Fibroblast of the conjunctiva (primary cell): ENCODE measurements at places on chromosomes 12 and 14.
A peak's percentile ranks its signal among the peaks of the same experiment; 100 is the strongest.

GRCh38 chr12:84738481-84738972 lies 174.1 kb downstream of the SLC6A15 start:
- DNase-seq = peak; percentile 34

- peak; percentile 24 for DNase-seq
These were observed 43.9 kb upstream of the ESR2 start for GRCh38 chr14:64337888-64338615.

DNA sequence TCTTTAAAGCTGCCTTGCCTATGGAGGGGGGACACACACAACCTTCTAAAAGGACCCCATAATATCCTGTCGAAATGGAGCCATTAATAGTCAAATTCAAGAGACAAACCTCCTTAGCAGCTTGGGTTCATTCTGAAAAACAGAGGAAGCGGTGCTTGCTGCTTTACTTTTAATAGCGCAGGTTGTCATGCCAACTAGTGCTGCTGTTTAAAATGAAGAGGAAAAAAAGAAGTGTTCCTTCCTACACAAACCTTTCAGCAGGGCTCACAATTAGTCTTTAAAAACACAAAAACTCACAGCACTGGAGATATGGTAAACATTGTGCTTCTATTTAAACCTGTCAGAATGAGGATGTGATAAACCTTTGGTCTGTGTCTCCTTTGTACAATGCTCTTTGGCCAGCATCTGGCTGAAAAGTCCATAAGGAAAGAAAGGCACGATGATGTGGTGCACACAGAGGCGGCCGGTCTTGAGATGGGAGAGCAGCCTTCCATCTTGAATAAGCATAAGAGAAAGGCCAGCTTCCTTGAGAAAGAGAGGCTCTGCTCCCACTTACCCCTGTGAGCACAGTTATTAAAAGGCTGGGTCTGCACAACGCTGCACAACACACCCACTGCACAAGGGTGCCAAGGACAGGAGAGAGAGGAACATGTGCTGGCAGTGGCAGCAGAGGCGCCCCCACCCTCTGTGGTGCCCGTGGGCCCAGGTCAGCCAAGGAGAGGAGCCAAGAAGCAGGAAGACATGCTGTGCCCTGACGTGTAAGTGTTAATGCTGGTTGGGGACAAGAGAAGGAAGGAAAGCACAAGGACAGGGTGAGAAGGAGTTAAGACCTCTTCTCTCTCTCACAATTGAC lies 144.6 kb downstream of the TTC7B start:
- DNase-seq = no peak

- no peak for DNase-seq
These were observed 8.6 kb upstream of the NID2 start for GRCh38 chr14:52077256-52077979.

GRCh38 chr14:98694541-98694940 lies 577.5 kb downstream of the BCL11B start:
- DNase-seq = no peak

- DNase-seq = no peak
These were observed 58.9 kb upstream of the BCL2L14 start for GRCh38 chr12:12011880-12012260.

DNA sequence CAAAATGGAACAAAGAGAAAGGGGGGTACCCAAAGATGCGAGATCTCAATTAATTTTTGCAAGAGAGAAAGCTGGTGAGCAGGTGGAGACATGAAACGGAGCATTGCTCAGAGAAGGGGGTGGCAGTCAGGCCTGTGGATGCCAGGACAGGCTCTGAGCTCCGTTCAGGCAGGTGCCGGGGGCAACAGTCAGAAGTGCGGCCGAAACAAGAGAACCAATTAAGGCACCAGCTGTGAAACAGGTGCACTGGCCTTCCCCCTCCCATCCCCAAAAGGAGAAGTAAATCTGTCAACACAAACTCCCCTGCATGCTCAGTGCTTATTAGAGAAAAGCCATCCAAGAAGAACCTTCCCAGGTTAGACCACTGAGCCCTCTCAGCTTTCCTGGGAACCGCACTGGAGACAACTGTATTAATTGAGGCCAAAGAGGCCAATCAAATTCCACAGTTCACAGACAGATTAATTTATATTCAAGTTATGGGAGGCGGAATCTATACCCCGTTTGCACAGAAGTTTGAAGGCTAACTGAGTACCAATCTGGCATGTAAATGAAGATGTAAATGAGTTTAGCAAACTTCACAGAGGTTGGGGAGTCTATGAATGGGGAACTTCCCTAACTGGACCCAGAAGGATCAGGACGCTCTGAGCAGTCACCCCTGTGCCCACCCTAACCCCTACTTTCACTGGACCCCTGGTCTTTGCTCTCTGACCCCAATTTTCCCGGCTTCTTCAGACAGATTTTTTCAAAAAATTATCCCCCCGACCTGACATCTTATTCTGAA lies 20.9 kb downstream of the OAS2 start:
- DNase-seq = no peak

DNA sequence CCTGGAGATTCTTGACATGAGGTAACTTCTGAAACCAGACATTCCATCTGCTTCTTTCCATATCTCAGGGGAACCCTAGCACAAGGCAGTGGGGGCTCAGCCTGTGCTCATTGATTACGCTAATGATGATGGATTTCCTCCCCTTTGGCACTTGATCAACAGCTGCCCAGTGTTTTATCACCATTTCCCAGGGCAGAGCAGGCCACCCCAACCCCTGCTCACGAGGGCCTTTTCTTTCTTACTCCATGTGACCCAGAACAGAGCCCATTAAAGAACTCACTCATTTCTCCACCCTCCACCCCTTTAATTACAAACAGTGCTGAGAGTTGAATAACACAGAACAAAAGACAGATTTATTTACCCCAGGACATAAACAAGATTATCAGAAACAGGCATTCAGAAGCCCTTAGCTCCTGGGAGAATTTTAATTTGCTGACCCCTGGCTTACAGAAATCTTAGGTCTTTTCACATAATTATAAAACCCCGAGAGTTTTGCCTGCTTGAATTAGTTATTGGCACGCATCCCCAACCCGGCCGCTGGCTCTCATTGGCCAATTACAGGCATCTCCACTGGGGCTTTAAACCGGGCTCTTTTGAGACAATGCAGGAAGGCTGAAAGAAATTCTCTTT lies 32.0 kb upstream of the CCDC60 start:
- no peak for DNase-seq

- no peak for DNase-seq
These were observed 214.9 kb downstream of the CNTN1 start for GRCh38 chr12:40907115-40907527.

GRCh38 chr14:20247646-20248246 lies 8.7 kb downstream of the OR11H4 start:
- no peak for DNase-seq

DNA sequence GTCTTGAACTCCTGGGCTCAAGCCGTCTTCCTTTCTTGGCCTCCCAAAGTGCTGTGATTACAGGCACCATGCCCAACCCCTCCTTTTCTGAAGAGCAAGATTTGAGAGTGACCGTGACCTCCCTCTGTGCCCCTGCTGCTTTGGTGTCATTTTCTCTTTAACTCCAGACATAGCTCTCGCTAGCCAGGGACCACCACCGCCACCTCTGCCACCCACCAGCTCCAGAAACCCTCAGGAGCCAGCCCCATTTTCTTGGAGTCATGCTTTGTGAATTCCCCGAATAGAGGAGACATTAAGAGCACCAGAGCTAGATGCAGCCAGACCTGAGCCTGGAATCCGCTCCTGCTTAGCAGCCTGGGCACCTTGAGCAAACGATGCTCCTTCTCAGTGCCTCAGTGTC lies 18.2 kb downstream of the SDSL start:
- DNase-seq = no peak

- DNase-seq = no peak
These were observed 22.2 kb downstream of the ST8SIA1 start for GRCh38 chr12:22312336-22312735.

DNA sequence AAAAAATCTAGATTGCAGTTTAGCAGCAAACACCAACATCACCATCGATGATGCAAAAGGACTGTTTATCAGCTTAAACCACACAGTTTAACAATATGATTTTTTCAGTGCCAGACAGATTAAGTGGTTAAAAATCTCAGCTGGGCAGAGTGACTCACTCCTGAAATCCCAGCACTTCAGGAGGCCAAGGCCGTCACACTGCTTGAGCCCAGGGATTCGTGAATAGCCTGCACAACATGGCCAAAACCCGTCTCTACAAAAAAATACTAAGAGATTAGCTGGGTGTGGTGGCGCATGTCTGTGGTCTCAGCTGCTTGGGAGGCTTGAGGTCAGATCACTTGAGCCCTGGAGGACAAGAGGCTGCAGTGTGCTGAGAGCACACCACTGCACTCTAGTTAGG lies 8.9 kb downstream of the RSRC2 start:
- peak; percentile 74 for DNase-seq

- DNase-seq = no peak
These were observed 38.9 kb downstream of the EML5 start for GRCh38 chr14:88753873-88754272.

GRCh38 chr12:42162193-42162592 lies 17.5 kb upstream of the GXYLT1 start:
- DNase-seq = no peak

GRCh38 chr14:72478471-72478893 lies 415.4 kb downstream of the DPF3 start:
- no peak for DNase-seq

DNA sequence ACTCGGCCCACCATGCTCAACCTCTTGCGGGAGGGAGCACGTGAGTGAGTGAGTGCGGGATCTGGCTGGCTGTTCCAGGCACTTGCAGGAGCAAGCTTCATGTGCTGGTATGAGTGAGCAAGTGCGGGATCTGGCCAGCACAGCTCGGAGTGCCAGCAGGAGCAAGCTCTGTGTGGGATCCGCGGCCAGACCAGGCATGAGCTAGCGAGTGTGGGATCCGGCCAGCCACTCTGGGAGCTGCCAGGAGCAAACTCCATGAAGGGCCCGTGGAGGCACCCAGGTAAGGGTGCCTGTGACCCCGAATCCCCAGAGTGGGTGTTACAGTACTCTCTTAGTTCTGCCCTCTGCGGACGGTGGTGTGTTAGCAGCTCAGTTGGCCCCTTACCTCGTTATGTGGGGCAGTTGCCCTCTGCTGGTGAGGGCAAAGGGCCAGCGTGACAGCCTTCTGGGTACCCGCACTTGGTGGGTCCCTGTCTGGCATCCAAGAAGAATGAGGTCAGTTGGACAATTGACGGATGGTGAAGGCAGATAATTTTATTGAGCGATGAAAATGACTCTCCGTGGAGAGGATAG lies 38.3 kb downstream of the RAD51B start:
- DNase-seq = no peak
